Upper lobe of left lung (tissue), 6 donors: ENCODE measurements at places on chromosomes 5 and 9. TPM values are rescaled to one million over a fixed set of nuclear protein-coding genes. Genes with fewer than 3 reads are reported as not detected.

GRCh38 chr5:10329820-10330481 lies 22.2 kb upstream of the CMBL start:
- DNase-seq = no peak

Gene CCDC152
- total RNA-seq = 0.43 TPM

Gene IL4
- not detected for total RNA-seq

Gene TNFAIP8
- total RNA-seq = 15.7 TPM

- DNase-seq = no peak
Measured at GRCh38 chr9:15433661-15434060, 11.0 kb downstream of the SNAPC3 start.

GRCh38 chr9:136493567-136493971 lies 10.7 kb upstream of the SEC16A start:
- DNase-seq = no peak

DNA sequence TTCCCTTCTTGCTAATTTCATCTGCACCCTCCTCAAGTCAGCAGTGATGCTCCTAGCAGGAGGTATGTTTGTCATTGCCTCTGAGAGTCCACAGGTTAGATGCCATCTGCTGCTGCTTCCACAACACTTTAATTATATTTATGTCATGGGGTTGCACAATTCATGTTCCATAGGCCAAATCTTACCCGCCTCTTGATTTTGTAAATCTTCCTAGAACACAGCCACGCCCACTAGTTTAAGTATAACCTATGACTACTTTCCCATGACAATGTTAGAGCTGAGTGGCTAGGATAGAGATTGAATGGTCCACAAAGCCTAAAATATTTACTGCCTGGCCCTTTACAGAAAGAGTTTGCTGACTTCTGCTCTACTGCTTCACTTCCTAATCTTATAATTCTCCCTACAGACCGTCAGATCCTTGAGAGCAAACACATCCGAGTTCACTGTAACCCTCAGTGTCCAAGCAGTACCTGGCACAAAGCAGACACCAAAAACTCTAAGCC lies 21.1 kb downstream of the LIFR start:
- no peak for DNase-seq

Gene WDR31
- 2.0 TPM for total RNA-seq

GRCh38 chr5:90558344-90559192 lies at the start of gene ADGRV1:
TSS of gene ADGRV1 (plus strand) at chr5:90558797. CDS start at chr5:90558896, 99 bp downstream.
- peak; percentile 92 for DNase-seq

Gene LECT2
- not detected for total RNA-seq

DNA sequence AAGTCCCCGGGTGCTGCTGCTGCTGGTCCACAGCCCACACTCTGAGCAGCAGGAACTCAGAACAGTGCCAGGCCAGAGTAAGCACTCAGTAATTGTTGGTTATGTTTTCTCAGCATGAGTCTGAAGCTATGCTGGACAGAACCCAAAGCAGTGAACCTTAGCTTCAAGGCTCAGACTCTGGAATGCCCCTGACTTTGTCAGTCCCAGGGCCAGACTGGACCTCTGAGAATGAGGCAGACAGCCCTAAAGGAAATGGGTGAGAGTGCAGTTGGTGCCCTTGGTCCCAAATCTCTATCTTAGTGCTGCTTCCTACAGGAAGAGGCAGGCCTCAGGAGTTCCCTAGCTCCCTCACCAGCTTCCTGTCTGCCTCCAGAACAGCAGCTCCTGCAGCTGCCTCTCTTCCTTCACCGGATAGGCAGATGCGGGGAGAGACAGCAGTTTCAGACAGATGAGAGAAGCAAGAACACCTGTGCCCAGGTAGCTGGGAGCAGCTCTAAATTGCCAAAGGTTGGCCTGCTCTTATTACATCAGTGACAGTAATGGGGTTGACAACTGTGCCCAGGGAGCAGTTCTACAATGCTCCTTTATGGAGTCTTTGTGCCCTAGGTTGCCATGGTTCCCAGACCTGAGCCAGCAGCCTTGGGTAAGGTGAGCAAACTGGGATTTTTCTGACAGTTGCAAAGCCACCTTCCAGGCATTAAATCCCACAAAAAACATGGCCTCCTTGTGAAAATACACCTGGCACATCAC lies 82.2 kb upstream of the CXCL14 start:
- DNase-seq = no peak

- no peak for DNase-seq
Measured at GRCh38 chr9:137056739-137057415, 3.0 kb upstream of the ENTPD2 start.

GRCh38 chr5:50759526-50760270 lies 93.3 kb downstream of the PARP8 start:
- no peak for DNase-seq

Gene ABLIM3
- 38.0 TPM for total RNA-seq
